SHP77 (cell line): ENCODE measurements at places on chromosomes 4 and X.

DNA sequence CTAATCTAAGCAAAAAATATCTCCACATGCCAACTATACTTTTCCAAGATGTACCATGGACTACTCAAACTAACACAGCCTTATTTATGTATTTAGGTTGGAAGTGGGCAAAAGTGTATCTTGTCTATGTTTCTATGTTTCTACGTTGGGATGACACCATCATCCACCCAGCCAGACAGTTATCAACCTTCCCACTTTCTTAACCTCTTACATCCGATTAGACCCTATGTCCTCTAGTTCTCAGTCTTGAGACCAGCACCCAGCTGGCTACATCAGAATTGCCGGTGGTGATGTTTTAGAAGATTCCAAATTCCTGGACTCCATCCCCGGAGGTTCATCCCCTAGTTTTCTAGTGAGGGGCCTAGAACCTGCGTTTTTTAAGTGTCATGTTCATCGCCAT lies 1.0 kb upstream of the AASDH start:
- DNase-seq, result no peak

- DNase-seq, result no peak
Observed at GRCh38 chr4:14867847-14868246, 134.4 kb upstream of the CPEB2 start.

DNA sequence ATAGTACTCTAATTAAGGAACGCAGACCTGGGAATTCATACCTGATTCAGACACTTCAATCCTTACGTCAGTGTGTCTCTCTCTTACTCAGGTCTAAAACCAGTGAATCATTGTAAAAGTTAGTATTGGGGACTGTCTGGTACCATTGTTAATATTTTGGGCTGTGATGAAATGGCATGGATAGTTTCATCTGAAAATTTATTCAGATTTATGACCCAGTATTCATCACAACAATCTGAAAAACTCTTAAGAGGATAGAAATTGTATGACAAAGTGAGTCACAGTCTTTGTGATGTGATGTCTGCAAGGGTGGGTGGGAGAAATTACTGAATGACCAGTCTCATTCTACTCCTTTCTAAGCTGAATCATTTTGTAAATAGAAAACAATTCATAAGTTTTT lies 10.3 kb downstream of the FGF2 start:
- no peak for DNase-seq

- DNase-seq, result no peak
Observed at GRCh38 chrX:148929686-148930085, 429.3 kb downstream of the AFF2 start.

GRCh38 chrX:30597216-30598012 lies 19.8 kb upstream of the TASL start:
- DNase-seq, result no peak

DNA sequence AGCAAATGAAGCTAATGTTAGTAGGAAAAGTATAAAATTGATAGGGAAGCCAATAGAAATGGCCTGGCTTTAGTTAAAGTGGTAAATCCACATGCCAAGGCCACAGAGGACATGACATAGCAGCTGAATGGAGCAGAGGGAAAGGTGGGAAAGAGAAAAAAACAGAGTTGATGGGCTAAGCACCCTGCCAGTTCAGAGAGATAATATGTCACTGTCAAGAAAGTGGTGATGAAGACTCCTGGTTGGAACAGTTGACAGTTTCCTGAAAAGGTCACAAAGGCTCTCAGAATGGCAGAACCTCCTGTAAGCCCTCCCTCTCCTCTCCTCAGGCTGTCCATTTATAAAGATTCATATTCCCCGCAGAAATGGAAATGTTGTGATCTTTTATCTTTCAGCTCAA lies 48.2 kb downstream of the SLC7A11 start:
- DNase-seq, result no peak

DNA sequence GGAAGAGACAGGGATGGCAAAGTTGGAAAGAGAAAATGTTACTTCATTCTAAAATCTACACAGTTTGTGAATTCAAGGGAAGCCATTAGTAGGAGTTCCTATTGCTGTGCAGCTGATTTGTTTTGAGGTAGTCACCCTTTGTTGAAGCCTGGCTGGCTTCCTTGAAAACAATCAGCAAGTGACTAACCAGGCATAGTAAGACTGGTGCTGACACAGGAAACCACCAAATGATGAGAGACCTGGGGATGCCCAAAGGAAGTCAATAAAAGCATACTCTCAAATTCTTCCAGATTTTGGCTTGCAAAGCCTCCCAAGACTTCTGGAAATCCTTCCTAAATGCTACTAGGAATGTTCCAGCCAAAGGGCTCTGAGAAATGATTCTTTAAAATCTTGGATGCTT lies 23.9 kb upstream of the PRDM8 start:
- no peak for DNase-seq

DNA sequence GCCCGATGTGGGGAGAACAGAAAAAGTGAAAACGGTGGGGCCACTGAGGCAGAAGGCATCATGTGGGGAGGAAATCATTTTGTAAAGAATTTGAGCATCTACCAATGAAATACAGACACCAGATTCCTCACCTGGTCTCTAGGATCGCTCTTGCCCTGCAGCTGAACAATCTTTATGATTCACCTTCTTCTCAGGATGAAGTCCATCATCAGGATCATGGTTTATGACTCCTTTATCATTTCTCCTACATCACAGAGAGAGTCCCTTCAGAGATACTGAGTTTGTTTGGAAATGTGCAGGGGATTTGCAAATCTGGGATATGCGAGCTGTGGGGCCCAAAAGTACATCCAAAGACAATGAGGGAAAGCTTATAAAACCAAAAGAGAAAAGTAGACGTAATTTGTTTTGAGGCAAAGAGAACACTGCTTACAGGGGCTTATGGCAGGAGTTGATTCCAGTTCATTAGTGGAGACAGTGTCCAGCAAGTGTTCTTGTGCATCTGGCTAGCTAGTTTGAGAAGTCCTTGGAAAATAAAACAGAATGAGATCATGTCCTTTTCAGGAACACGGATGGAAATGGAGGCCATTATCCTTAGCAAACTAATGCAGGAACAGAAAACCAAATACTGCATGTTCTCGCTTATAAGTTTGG lies 15.3 kb upstream of the ANXA5 start:
- DNase-seq, result no peak

DNA sequence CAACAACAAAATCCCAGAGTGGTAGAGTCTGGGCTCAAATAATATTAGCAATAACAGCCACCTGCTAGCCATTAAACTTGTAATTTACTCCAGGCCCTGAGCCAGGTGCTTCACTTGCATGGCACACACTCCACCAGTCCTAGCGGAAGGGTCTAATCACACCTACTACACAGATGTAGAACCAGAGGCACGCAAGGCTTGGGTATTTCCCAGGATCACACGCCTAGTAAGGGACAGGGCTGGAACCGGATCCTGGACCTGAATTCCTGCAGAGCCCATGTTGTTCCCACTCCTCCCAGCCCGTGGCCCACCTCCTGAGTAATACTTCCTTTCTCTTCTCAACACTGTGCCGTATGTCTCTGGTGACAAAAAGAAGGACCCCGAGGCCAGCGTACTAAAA lies 5.7 kb downstream of the MAGEA1 start:
- DNase-seq, result no peak

GRCh38 chrX:107448998-107449835 lies at the start of gene FRMPD3:
TSS of gene FRMPD3 (plus strand) at chrX:107449652. CDS start at chrX:107526589, 76,937 bp downstream.
- DNase-seq, result no peak

DNA sequence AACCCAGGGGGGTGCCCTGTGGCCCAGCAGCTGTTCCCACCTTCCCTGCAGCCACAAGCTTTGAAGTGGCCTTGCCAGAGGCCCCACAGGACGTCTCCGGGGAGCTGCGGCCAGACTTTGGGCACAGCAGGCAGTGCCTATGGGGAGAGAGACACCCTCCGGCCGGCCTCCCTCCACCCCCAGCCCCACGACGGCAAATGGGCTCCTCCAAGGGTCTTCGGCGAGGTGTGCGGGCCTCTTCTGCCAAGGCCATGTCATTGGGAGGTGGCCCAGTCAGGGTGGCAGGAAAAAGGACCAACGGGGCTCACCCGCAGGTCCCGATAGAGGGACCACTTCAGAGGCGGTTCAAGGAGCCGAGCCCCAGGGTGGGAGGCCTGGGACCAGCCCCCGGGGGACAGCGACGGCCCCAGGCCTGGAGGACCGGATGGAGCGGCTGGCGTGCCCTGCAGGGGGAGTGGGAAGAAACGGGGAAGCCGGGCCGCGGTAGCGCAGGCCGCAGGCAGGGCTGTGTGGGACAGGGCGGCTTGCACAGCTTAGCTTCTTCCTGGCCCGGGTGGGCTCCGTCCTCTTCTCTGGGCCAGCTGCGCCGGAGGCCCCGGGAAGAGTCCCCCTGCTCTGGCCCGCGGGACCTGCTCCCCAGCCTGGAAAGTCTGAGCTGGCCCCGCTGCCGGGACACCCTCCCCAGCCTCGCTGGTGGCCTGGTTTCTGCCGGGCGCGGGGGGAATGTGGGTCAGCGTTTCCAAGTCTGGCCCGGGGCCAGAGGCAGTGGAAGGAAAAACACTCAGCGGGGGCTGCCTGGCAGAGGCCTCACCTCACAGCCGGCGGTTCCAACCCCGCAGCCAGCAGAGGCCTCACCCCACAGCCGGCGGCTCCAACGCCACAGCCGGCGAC lies 21.9 kb upstream of the SPON2 start:
- DNase-seq, result peak; percentile 7

GRCh38 chr4:168978001-168978700 lies 31.9 kb downstream of the CBR4 start:
- no peak for DNase-seq

DNA sequence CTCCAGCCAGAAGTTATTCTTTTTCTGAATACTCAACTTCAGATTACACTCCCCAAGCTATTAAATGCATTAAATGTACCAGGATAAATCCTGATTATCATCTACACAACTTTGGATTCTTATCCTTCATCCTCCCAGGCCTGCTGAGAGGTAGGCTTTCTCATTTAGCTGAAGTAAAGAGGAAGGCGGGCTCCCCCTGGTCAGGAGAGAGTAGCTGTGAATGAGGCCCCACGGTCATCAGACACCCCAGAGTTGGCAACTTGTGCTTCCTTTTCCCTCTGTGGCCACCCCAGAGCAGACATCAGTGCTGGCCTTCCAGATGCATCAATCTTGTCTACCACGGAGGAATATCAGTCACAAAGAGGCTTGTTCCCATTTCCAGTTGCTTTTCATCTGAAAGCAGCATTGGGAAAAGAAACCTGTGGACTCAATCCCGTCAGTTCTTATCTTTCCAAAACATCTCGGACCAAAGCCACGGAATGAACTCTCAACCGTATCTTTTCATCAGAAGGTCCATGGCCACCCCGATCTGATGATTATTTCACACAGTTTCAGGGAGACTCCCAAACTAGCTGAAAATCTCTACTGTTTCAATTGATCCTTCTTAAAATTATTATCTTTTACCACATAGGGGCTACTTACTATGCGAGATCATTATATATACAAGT lies 79.2 kb downstream of the FBXO8 start:
- DNase-seq, result no peak

DNA sequence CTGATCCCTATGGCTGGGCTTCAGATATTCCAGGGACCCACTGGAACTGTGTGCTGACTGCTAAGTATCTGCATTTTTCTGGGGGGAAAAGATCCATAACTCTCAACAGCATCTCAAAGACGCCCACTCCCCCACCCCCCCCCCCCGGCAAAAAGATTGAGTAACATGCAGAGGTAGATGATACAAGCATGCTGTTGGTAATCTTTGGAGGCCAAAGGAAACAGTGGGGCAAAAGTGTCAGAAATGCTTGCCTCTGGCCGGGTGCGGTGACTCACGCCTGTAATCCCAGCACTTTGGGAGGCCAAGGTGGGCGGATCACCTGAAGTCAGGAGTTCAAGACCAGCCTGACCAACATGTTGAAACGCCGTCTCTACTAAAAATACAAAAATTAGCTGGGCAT lies 12.2 kb downstream of the XPNPEP2 start:
- no peak for DNase-seq

- DNase-seq, result no peak
Observed at GRCh38 chr4:70158576-70158975, 4.5 kb downstream of the PRR27 start.
